ENCODE measurements at places on chromosomes 7 and 10.

GRCh38 chr10:69957886-69958555, 94.6 kb upstream of the MACROH2A2 start:
- no peak for DNase-seq

DNA sequence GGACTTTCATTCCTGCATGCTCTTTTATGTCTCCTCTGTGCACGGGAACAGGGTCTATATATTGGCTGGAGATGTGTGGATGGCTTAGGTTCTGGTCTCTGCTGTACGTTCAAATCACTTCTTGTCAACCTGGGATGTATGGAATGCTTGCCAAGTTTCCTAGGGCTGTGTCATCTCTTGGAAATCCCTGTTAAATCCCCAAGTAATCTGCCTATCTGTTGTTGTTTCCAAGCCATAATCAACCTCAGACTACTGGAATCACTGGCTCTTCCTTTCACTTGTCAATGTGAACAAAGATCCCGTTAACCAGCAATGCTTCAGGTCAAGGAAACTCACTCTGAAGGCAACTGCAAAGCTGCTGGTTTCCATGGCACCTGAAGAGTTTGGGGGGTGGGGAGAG, 93.3 kb upstream of the FAM171A1 start:
- DNase-seq = no peak

- no peak for DNase-seq
Measured at GRCh38 chr7:90269163-90269562, 24.2 kb downstream of the CFAP69 start.

- DNase-seq = no peak
Measured at GRCh38 chr10:100683004-100683403, 62.4 kb upstream of the PAX2 start.

- no peak for DNase-seq
Measured at GRCh38 chr10:68333440-68334431, 1.0 kb upstream of the PBLD start.

- DNase-seq = no peak
Measured at GRCh38 chr7:55570939-55571338, 1.4 kb downstream of the VOPP1 start.

GRCh38 chr7:25965405-25966123, 186.4 kb upstream of the NFE2L3 start:
- DNase-seq = no peak

DNA sequence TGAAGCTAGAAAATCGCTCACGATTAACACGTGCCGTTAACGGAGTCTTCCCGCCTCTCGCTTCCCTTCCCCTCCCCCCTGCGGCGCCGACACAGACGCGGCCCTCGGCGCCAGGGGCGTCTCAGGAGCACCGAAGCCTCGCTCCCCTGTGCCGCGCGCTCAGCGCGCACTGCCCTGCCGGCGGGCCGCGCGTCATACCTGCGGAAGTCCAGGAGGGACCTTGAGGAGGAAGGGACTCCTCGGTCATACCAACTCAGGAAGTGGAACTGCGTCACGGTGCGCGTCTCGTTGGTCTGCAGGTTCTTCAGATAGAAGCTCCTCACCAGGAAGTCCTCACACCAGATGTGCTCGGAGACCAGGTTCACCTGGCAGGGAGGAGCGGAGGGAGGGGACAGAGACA, 239.6 kb downstream of the DNAJB6 start:
- DNase-seq = no peak

Data from kidney (tissue), 22 donors.